ENCODE measurements at places on chromosomes 16 and 17.

DNA sequence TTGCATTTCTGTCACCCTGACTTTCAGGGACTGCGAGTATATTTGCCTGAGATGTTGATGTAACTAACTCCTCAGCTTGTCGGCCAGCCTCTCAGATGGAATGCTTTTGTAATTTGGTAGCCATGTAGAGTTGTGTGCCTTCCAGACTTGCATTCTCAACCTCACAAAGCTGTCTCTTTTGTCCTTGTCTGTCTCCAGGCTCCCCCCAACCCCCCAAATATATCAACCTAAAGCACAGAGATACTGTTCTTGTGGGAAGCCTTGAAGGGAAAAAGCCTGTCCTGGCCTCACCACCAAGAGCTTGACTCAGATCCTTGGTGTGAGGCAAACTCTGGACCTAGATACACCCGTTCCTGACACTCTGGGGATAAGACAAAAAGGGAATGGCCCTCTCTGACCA is 18.4 kb downstream of the SAP30BP start:
- no peak for DNase-seq

DNA sequence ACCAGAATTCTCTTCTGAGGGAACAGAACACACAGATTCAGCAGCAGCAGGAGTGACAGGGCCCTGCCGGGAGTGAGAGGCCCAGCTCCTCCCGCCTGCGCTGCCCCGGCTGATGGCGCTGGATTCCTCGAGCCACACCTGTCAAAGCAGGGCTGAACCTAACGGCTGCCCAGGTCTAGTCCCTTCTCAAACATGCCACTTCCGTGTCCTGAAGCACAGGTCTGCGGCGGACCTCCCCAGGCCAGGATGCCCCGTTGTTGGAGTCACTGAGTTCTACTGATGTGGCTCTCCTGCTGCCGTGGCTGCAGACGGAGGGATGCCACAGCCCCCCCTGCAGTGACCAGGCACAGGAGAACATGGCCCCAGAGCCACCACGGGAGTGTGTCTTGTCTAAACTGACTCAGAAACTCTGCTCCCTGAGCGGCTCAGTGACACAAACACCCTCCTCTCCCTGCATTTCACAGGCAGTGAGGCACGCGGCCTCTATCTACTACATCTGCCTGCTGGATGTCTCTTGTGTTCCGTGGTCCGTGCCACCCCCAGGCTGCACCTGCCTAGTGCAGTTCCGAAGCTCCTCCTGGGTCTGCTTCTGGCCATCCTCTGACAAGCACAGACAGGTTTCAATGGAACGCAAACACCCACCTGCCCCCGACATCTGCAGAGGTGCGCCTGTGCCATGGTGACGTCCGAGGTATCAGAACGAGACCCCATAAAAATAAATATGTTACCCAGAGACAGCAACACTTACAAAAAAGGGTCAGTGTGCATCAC is 44.7 kb upstream of the DNAH17 start:
- no peak for DNase-seq

GRCh38 chr16:15051387-15051951 is 4.4 kb downstream of the NTAN1 start:
- DNase-seq = no peak

- peak; percentile 89 for DNase-seq
Measured at GRCh38 chr17:8073627-8074484, 13.7 kb downstream of the ALOX12B start.

- DNase-seq = no peak
Measured at GRCh38 chr17:62756198-62756597, 51.9 kb downstream of the MARCHF10 start.

DNA sequence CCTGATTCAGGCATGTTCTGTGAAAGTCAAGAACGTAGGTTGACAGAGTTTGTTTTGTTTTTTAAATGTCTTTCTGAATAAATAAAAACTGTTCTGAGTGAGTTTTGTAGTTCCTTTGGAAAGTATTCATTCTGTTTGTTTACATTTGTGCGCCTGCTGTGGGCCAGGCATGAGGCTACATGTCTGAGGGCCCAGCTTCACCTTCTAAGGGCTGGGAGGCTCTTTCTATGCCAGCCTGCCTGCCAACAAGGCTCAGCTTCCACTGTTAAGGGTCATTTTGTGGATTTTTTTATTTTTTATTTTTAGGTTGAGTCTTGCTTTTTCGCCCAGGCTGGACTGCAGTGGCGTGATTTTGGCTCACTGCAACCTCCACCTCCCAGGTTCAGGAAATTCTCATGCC is 6.1 kb downstream of the WWOX start:
- no peak for DNase-seq

DNA sequence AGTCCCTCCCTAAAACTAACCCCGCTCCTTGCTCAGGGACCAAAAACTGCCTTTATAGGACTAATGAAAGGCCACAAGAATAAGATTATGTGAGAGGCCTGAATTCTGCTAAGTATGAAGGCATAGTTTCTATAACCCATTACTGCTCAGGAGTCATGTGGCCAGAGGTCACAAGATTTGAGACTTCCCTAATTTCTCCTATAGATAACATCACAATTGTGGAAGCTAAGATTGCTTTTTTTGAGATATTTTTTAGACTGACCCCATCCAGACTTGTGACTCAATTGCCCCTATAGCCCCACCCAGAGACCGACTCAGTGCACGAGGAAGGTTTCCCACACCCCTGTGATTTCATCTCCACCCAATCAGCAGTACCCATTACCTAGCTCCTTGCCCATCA is 504.1 kb upstream of the GOT2 start:
- no peak for DNase-seq

- DNase-seq = no peak
Measured at GRCh38 chr16:62968-63391, 9.4 kb downstream of the SNRNP25 start.

DNA sequence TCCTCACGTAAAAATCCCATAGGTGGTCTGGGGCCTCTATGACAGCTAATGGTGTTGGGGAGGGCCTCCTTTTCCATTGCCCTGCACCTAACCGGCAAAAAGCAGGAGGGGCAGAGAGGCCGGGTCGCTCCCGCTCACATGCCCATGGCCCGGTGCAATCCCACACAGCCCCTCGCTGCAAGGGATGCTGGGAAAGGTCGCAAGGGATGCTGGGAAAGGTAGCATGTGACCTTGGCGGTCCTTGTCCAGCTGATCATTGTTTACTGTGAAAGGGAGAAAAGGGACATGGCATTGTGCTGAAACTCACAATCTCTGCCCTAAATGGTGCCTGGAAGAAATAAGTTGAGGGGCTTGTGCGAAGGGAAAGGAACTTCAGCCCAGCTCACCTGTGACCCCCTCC is 10.0 kb downstream of the DEF8 start:
- no peak for DNase-seq

DNA sequence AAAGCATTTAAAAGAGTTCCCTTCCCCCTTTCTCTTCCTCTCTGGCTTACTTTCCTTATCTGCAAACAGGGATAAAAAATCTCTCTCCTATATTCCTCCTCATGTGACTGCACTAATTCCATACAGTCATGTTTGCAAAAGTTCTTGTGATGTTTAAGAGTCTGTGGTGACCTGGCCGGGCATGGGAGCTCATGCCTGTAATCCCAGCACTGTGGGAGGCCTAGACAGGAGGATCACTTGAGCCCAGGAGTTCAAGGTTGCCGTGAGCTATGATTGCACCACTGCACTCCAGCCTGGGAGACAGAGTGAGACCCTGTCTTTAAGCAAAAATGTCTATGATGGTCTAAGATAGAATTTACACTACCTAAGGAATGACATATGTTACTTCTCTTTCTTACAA is 19.6 kb downstream of the NOG start:
- DNase-seq = no peak

- no peak for DNase-seq
Measured at GRCh38 chr17:12644623-12645022, 21.1 kb upstream of the MYOCD start.

- no peak for DNase-seq
Measured at GRCh38 chr17:1188812-1189504, 9.2 kb upstream of the ABR start.

DNA sequence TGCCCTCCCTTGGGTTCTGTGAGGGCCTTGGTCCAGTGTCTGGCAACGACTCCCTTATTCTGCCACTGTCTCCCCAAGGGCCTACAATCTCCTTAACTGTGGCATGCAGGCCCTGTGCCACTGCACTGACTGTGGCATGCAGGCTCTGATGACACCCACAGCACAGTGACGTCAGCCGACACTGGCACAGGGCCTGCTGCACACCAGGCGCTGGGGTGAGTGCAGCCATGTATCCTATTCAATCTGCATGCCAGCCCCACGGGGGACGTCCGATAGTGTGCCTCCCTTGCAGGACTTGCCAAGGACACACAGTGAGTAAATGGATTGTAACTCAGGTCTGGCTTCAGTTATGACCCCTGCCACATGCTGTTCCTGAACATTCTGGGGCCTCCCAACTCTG is 39.8 kb upstream of the RASD1 start:
- no peak for DNase-seq

- no peak for DNase-seq
Measured at GRCh38 chr16:84547546-84548061, 43.1 kb upstream of the MEAK7 start.

- DNase-seq = no peak
Measured at GRCh38 chr16:81694494-81695280, 84.4 kb upstream of the PLCG2 start.

DNA sequence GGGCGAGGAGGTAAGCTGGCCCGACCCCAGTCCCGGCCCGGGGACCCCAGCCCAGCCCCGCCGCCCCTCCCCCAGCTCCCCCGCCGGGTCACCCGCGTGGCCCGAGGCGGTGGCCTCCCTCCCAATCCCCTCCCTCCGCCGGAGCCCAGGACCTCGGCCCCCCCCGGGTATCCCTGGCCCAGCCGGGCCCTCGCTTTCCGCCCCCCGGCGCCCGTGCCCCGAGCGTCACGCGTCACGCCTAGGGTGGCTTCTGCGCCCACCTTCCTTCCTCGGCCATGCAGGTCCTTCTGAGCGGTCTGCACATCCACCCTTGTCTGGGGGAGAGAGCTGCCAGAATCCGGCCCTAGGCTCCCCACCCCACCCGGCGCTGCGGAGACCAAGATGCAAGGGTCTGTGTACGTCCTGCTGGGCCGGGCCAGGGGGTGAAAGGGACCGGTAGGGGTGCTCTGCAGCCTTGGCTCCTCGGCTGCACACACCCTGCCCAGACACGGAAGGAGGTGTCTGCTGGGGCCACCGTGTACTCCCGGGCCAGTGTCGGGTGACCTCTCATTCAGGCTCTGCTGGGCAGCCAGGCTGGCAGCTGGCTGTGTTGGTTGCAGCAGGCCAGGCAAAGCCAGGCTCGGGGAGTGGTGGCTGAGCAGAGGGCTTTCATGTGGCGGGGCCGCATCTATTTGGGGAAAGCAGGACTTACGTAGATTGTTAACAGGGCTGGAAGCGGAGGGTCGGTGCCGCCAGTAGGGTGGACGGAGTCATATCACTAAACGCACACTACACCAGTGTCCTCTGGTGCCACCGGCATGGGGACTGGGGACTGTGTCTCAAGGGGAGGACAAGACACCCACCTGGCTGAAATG is 754 bp downstream of the RAB11FIP4 start:
- DNase-seq = no peak

DNA sequence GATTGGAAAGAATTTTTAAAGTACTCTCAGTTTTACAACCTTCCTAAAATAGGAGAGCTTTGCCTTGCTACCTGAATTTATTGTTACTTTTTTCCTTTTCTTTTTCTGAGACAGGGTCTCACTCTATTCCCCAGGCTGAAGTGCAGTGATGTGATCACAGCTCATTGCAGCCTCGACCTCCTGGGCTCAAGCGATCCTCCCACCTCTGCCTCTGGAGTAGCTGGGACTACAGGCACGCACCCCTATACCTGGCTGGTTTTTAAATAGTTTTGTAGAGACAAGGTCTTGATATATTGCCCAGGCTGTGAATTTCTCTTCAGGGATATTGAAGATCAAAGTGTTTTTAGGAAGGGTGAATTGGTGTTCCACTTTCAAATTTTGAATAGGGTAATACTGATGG is 3.8 kb downstream of the MPV17L start:
- no peak for DNase-seq

DNA sequence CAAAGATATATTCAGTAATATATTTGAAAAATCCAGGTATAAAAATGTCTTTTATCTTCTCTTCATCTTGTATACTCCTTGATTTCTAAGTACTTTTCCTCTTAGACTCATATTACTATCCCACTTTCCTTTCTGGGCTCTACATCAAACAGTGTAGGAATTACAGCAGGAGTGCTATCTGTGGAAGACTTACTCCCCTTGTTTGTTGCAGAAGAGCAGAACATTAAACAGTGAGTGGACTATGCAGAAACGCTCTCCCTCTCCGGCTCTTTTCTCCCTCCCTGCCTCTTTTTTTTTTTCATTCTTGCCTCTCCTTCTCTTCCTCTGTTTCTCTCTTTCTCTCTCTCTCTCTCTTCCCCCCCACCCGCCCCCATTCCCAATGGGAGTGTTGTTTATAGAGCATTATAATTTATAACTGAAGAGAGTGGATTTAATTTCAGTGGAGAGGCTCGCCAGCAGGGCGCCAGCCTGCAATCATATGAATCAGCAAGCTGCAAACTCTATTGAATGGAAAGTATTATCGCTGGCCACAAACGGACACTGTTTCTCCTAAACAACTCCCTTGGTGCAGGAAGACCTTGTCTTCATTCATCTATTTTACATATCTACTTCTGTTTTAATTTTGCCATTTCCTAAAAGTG is 242.3 kb upstream of the TBX2 start:
- no peak for DNase-seq

- DNase-seq = no peak
Measured at GRCh38 chr17:31533546-31534155, 142.2 kb downstream of the RAB11FIP4 start.

GRCh38 chr17:33858682-33859081 is 396.4 kb upstream of the CCL2 start:
- DNase-seq = no peak

DNA sequence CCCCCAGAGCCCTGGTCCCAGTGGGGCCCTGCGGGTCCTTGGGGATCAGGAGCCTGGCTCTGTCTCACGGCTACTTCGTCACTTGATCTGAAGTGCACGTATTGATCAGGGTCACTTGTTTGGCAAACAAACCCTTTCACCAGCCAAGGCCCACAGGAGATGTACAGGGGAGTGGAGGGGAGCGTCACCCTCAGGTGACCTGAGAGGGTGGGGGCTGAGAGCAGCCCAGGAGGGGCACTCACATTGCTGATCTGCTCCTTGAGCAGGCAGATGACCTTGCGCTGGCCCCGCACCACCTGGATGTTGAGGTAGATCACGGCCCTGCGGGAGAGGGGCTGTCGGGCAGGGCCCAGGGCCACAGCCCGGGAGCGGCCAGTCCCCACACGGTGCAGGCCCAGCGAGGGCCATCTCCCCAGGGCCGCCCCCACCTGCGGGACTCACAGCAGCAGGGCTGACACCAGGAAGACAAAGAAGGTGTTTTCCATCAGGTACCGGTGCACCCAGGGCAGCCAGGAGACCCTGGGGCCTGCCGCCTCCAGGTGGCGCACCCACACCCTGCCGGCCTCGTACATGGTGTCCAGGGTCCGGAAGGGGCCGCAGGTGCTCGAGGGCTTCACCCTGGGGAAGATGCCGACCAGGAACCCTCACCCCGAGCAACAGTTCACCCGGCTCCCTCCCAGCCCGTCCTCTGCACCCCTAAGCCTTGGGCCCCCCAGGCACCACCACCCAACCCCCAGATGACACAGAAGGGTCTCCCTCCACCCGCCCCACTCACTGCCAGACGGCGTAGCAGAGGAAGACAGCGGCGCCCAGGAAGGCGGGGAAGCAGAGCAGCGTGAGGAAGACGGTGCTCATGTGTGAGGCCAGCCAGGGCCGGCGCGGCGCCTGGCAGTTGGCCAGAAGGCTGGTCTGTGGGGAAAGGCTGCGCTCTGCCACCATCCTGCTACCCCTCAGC is 11.3 kb downstream of the TMC6 start:
- DNase-seq = no peak

Data from CD4-positive, alpha-beta T cell treated with Interleukin-4 for 1 hour (primary cell).